ENCODE measurements at places on chromosomes 7 and 10. TPM values are rescaled to one million over a fixed set of nuclear protein-coding genes. Genes with fewer than 3 reads are reported as not detected.

The PAX4 gene
- not detected for total RNA-seq

The PRSS37 gene
- total RNA-seq = not detected

The SPDYE8 gene
- not detected for total RNA-seq

The COPS6 gene
- 79.1 TPM for total RNA-seq

The CADPS2 gene
- total RNA-seq = 0.43 TPM

The TMEM176A gene
- total RNA-seq = not detected

The GBX1 gene
- total RNA-seq = not detected

The ASB10 gene
- not detected for total RNA-seq

The TRPV5 gene
- not detected for total RNA-seq

The RASSF4 gene
- 1.0 TPM for total RNA-seq
